NCI-H1048 (cell line): ENCODE measurements at places on chromosomes 3 and 15.

DNA sequence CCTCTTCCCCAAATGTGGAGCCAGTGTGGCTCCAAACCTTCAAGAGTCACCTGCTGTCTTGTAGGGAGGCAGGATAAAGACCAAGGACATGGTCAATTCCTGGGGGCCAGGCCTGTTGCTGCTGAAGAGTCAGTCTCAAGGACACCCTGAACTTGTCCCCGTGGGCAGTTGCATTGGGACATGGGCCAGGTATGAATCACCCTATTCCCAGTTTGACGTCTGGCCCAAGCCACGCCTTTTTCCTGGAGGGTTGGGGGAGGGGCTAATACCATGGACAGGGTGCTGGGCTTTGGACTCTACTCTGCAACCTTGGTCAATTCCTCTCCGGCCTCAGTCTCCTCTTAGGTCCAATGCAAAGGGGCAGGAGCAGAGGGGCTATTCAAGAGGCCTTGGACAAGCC lies 10.4 kb downstream of the ATP2B2 start:
- DNase-seq: no peak

- no peak for DNase-seq
Observed at GRCh38 chr15:49190586-49190985, 20.5 kb downstream of the GALK2 start.

GRCh38 chr3:147760085-147760484 lies 350.9 kb downstream of the ZIC1 start:
- no peak for DNase-seq

GRCh38 chr3:127105587-127105986 lies 87.3 kb upstream of the PRR23E start:
- no peak for DNase-seq

- DNase-seq: no peak
Observed at GRCh38 chr15:29711531-29711930, 110.7 kb downstream of the TJP1 start.

GRCh38 chr3:141243271-141243707 lies 11.7 kb downstream of the PXYLP1 start:
- no peak for DNase-seq

GRCh38 chr3:195802261-195802701 lies 9.4 kb downstream of the MUC4 start:
- DNase-seq: no peak

GRCh38 chr15:66089049-66089448 lies 164.5 kb downstream of the MEGF11 start:
- no peak for DNase-seq

- DNase-seq: no peak
Observed at GRCh38 chr15:59828861-59829260, 139.7 kb upstream of the BNIP2 start.

DNA sequence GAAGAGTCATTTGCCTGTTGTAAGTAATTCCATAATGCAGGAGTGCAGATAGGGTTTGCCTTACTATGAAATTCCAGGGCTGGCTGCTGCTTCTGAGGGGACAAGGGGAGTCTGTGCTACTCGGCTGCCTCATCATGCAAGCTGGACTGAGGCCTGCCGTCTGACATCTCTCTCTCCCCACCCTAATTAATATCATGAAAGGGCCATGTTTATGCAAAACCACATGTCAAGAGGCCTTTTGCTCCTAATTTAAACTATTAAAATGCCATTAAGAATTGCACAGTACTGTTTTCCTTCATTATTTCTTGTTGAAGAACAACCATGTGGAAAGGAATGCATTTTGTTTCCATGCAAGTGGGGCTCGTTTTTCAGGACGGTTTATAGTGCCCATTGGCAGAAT lies 26.3 kb downstream of the CHST2 start:
- no peak for DNase-seq

GRCh38 chr3:72786668-72787067 lies 61.6 kb downstream of the SHQ1 start:
- DNase-seq: no peak

GRCh38 chr3:34132069-34132692 lies 333.8 kb downstream of the PDCD6IP start:
- no peak for DNase-seq

GRCh38 chr3:11774296-11774877 lies 72.3 kb downstream of the TAMM41 start:
- no peak for DNase-seq

DNA sequence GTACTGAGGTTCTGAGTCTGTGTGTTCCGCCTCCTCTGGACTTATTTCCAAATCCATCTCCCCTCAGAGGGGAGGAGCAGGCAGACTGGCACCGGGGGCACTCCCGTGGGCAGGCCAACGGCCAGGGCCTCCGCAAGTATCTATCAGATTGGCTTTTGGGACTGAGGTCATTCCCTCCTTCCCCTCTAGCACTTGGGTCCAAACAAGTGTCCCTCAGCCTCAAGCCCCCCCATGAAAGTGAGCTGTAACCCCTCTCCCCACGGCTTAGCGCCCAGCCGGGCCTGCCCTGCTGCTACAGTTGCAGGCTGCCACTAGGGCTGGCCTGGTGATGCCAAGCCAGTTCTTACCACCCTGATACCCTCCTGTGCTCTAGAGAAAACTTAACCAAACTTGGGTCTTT lies 17.4 kb downstream of the ITGA11 start:
- no peak for DNase-seq
